ENCODE measurements at places on chromosomes 2 and 18.
A peak's percentile ranks its signal among the peaks of the same experiment; 100 is the strongest.

DNA sequence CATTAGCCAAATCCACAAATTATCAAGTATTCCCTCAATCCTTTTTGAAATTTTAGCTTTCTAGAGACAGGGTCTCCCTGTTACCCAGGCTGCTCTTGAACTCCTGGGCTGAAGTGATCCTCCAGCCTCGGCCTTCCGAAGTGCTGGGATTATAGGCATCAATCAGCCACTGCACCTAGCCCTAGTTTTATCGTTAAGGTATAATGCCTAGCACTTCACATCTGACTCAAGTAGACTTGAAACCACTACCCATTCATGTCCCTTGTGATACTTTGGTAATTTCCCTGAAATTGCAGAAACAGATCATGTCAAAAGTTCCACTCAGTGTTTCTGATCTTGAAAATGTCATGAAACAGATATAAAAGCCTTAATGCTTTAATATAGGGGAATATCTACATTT, 26.3 kb downstream of the MEX3C start:
- no peak for DNase-seq

DNA sequence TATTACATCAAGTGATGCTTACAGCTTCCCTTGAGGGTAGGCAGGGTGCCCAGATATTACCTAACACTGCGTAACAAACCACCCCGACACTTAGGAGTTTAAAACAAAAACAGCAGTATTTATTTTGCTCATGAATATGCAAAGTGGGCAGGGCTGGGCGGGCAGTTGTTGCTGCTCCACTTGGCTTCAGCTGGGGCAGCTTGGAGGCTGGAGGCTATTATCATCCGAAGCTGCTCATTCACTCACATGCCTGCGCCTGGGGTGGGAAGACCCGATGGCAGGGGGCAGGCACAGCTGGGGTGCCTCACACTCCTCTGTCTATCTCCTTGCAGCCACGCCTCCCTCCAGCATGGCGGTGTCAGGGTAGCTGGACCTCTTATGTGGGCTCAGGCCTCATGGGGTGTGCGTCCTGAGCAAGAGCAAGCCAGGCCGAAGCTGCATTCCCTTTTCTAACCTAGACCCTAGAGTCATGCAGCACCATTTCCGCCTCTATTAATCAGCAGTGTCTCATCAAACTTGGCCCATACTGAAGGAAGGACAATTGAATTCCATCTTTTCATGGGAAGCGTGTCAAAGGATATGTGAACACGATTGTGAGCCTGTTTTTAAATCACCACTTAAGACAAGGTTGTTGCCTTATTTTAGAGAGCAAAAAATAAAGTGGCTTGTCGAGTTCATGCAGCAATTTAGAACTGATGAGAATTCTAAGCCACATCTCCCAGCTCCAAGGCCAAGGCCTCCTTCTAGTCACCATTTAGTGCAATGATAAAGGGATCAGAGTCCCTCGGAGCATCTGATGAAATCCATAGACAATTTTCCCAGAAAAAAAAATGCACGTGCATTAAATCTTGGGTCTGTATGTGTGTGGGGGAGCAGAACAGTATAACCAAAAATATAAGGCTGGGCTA, 54.9 kb downstream of the SDC1 start:
- no peak for DNase-seq

- no peak for DNase-seq
These were observed 123.9 kb upstream of the FAM136A start for GRCh38 chr2:70425682-70426301.

DNA sequence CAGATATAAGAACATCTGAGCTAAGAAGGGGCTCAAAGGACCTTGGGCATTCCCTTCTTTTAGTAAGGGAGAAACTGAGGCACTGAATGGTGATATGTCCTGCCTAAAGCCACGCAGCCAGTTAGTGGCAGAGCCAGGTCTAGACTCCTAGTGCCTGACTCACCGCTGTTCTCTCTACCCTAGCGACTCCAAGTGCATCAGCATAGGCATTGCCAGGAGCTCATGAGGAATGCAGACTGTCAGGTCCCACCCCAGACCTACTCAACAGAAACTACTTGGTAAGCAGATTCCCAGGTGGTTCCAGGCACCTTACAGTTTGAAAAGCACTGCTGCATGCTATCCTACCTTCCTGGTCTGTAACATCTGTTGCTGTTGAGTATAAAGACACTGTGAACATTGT, 158.9 kb downstream of the MSH2 start:
- DNase-seq = no peak

DNA sequence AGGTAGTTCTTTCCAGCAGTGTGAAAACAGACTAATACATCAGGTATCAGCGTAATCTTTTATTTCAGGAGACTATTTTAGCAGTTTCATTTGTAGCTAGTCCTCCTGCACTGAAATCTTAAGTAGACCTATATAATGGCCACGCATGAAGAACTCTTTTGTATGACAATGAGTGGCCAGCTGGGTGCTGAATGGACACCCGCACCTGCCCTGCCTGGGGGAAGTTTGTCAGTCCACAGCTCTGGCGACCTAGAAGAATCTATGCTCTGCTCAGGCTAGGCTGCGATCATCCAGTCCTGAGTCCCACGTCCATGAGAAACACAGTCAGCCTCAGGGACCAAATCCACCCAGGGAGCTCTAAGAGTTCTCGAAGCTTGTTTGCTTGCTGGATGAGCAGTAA, 709.2 kb upstream of the ID2 start:
- no peak for DNase-seq

GRCh38 chr2:65317841-65318240, 90.2 kb downstream of the ACTR2 start:
- no peak for DNase-seq

- peak; percentile 25 for DNase-seq
These were observed 251.5 kb upstream of the NXPH2 start for GRCh38 chr2:139031722-139032121.

- no peak for DNase-seq
These were observed 32.3 kb upstream of the COL6A3 start for GRCh38 chr2:237446338-237446665.

DNA sequence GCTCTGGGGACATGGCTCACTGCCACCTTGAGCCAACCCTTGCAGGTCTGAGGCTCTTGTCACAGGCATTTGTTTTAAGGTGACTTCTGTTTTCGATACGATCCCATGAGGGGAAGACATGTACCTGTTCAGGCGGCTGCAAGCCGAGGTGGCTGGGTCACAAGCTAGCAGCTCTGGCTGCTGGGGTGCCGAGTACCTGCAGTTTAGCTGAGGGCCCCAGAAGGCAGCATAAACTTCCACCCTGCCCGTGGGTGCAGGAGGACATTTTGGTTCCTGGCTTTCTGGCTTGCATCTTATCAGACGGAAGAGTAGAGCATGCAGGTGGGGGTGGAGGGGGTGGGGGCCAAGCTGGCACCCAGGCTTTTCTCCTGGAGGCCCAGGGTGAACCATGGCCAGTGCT, 28.4 kb downstream of the COA5 start:
- no peak for DNase-seq

GRCh38 chr2:70957798-70958197, 20.6 kb upstream of the ANKRD53 start:
- no peak for DNase-seq

- no peak for DNase-seq
These were observed 205.7 kb upstream of the NXPH2 start for GRCh38 chr2:138985881-138986280.

- no peak for DNase-seq
These were observed 891.4 kb downstream of the CCDC85A start for GRCh38 chr2:57075226-57075625.

DNA sequence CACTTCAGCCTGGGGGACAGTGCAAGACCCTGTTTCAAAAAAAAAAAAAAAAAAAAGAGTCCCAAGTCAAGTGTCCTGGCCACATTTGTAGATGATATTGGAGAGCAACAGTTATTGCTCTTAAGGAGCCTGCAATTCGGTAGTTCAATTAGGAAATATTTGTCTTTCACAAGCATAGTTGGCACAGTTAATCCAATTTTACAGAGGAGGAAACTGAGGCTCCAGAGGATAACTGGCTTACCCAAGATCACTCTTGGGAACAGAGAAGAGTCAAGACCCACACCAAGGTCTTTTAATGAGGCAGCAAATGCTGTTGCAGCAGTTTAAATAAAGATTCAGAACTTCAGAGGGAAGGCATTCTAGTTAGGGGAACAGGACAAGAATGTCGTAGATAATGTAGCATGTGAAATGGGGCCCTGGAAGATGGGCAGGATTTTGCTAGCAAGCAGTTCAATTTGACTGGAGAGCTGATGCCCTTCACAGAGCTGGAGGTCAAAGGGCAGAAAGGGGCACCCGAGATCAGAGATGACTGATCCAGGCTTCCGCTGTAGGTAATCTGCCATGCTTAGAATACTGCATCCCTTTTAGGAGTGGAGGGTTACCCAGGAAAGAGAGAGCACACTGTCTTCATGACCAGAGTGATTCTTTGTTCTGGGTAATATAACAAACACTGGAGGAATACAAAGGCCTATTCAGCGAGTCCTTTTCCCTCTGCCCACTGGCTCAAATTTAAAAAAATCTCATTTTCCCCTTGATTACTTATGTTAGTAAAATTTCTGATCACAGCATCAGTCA, 3.0 kb downstream of the NPC1 start:
- DNase-seq = no peak

- no peak for DNase-seq
These were observed 242.0 kb downstream of the CMPK2 start for GRCh38 chr2:6623746-6624145.

- no peak for DNase-seq
These were observed 628.6 kb downstream of the CCDC85A start for GRCh38 chr2:56812432-56812831.

DNA sequence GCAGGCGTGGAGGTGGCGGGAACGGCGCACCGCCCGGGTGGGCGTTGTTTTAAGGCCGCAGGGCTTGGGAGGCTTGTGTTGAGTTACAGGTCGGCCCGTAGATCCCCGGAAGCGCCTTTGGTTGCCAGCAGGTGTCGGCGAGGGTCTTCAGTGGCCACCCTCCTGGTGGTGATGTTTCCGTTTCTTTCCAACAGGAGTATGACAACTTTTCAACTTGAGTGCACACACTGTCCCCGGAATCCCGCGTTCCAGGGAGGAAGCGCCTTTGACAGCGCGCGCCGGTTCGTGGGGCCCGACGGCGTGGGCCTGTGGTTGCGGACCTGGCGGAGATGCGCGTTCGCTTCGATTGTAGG, 1.0 kb upstream of the HDAC4 start:
- DNase-seq = peak; percentile 38

GRCh38 chr2:11998218-11998617, 251.8 kb downstream of the LPIN1 start:
- DNase-seq = no peak

DNA sequence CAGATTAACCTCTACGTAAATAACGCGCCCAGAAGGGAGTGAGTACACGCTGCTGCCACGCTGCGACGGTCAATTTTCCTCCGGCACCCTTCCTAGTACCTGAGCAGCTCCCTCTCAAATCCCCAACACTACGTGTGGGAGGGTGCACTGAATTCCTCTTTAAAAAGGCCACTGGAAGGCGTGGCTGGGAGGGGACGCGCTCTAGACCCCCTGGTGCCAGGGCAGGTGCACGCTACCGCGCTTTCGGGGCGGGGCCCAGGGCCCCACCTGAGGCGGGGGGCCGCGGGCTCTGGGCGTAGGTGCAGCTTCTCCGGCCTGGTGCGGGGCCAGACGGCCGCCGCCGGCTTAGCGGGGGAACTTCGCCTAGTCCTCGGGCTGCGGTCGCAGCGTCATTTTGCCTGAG, 668 bp upstream of the ANKRD12 start:
- DNase-seq = peak; percentile 27

All from endothelial cell (in vitro differentiated cells).